ENCODE measurements at places on chromosomes 4 and X. TPM values are rescaled to one million over a fixed set of nuclear protein-coding genes. Genes with fewer than 3 reads are reported as not detected.

Gene LNX1
- 25.7 TPM for total RNA-seq

Gene SPANXB1
- not detected for total RNA-seq

Gene FGA
- total RNA-seq, result not detected

Gene IGSF1
- total RNA-seq, result 1.1 TPM

Gene TCEAL2
- 11.1 TPM for total RNA-seq

Gene SUV39H1
- 6.8 TPM for total RNA-seq

Gene MAGEC1
- not detected for total RNA-seq

Gene RASL11B
- total RNA-seq, result 0.64 TPM

Gene TMPRSS11D
- total RNA-seq, result not detected

Gene PCDH19
- 34.9 TPM for total RNA-seq

Gene CYLC1
- total RNA-seq, result not detected

Gene USP17L25
- not detected for total RNA-seq

Gene KIF4A
- total RNA-seq, result 7.6 TPM

Gene NMU
- 6.3 TPM for total RNA-seq

Gene RBM3
- total RNA-seq, result 252 TPM

Gene TMEM255A
- 0.13 TPM for total RNA-seq

Gene PNMA5
- total RNA-seq, result not detected

Gene CLNK
- total RNA-seq, result not detected

Gene NPFFR2
- total RNA-seq, result 5.3 TPM

Gene USP11
- total RNA-seq, result 72.5 TPM

Gene GAB3
- 0.90 TPM for total RNA-seq

Gene RGS12
- 116 TPM for total RNA-seq

Gene SPANXN4
- total RNA-seq, result not detected

Gene ARHGEF9
- total RNA-seq, result 14.3 TPM

Gene SSX2
- not detected for total RNA-seq

Gene MAGED4
- 111 TPM for total RNA-seq

Gene ERCC6L
- total RNA-seq, result 1.7 TPM

Gene HSFX1
- total RNA-seq, result 5.5 TPM

Gene FRMD7
- total RNA-seq, result not detected

Gene SLC34A2
- total RNA-seq, result 0.41 TPM

Gene FGB
- not detected for total RNA-seq

Gene ARAP2
- total RNA-seq, result 20.1 TPM

Gene SERTM2
- 0.92 TPM for total RNA-seq

Gene FATE1
- not detected for total RNA-seq

Gene TECRL
- total RNA-seq, result not detected

Gene SORCS2
- total RNA-seq, result 1.3 TPM

Gene MTTP
- 0.26 TPM for total RNA-seq

Gene HMGN5
- total RNA-seq, result 5.1 TPM

Gene CENPI
- total RNA-seq, result 10.3 TPM

Gene DGKK
- 0.49 TPM for total RNA-seq

Gene SPIN2A
- total RNA-seq, result 1.6 TPM

Gene PRDM8
- 30.5 TPM for total RNA-seq

Gene AMBN
- not detected for total RNA-seq

Gene TMEM144
- total RNA-seq, result 5.7 TPM

Gene SH3RF1
- 23.5 TPM for total RNA-seq

Gene GPR82
- total RNA-seq, result not detected

Gene TMPRSS11A
- not detected for total RNA-seq

Gene RASSF6
- not detected for total RNA-seq

Gene WDR19
- 35.8 TPM for total RNA-seq

Gene SLC26A1
- total RNA-seq, result not detected

Gene GABRE
- total RNA-seq, result 2.0 TPM
